ENCODE measurements at places on chromosomes 3 and 15.

DNA sequence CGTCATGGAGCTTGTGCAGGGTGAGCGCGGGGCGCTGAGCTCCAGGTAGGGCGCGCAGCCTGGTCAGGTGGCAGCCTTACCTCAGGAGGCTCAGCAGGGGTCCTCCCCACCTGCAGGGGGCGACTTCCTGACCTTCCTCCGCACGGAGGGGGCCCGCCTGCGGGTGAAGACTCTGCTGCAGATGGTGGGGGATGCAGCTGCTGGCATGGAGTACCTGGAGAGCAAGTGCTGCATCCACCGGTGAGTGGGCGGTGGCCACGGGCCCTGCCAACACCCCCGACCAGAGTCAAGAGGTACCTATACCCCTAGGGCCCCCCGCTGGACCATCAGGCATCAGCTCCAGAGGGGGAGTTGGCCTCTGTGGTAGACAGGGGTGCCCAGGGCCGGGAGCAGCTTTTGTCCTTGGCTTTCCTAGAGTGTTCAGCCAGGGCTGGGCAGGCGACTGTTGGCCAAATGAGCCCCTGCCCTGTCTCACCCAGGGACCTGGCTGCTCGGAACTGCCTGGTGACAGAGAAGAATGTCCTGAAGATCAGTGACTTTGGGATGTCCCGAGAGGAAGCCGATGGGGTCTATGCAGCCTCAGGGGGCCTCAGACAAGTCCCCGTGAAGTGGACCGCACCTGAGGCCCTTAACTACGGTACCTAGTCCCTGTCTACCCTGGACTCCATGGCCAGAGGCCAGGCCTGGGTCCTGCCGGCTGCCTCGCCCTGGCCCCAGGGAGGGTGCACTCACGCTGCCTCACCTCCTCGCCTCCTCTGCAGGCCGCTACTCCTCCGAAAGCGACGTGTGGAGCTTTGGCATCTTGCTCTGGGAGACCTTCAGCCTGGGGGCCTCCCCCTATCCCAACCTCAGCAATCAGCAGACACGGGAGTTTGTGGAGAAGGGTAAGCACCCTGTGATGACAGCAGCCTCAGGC, 9.1 kb downstream of the FES start:
- peak; percentile 83 for DNase-seq

DNA sequence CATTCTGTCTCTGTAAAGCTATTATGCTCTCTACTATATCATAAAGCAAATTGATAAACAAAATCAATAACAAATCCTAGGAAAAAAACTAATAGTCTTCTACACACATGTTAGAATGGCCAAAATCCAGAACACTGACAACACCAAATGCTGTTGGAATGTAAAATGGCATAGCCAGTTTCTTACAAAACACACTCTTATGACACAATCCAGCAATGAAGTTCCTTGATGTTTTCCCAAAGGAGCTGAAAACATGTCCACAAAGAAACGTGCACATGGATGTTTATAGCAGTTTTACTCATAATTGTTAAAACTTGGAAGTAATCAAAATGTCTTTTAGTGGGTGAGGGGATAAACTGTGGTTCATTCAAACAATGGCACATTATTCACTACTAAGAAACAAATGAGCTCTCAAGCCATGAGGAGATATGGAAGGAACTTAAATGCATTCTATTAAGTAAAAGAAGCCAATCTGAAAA, 32.7 kb downstream of the CADM2 start:
- no peak for DNase-seq

- no peak for DNase-seq
Observed at GRCh38 chr3:17478673-17479072, 263.8 kb downstream of the TBC1D5 start.

DNA sequence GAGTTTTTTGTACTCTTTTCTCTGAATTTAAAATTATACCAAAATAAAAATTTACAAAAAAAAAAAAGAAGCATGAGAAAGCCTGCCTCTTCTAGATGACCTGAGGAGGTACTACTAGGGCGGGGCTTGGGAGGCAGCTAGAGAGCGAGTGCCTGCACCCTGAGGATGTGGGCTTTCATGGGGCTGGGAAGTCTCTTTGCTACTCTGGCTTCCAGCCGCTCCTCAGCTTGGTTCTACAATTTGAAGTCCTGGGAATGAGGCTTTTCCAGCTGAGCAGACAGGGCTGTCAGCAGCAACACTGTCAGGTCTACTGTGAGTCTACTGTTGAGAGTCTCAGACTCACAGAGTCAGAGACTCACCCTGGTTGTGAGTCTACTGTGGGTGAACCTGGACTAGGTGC, 8.2 kb upstream of the PSTPIP1 start:
- no peak for DNase-seq

DNA sequence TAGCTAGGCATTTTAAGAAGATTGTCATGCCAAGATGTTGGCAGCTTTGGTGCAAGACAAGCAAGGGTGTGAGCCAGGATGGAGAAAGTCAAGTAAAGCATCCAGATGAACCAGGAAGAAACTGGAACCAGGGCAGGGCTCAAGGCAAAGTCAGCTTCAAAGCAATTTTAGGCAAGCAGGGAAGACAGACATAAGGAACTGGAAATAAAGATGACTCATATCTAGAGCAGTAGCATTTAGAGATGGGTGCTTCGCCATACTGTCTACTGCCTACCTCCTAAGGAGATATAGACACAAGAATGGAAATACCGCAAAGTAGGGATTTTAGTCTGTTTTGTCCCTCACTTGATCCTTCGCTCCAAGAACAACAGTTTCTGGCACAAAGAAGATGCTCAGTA, 59.9 kb downstream of the RYR3 start:
- no peak for DNase-seq

- DNase-seq: peak; percentile 65
Observed at GRCh38 chr3:46705022-46705530, 3.9 kb downstream of the TMIE start.

GRCh38 chr3:46318207-46318927, 35.5 kb upstream of the CCR2 start:
- no peak for DNase-seq

DNA sequence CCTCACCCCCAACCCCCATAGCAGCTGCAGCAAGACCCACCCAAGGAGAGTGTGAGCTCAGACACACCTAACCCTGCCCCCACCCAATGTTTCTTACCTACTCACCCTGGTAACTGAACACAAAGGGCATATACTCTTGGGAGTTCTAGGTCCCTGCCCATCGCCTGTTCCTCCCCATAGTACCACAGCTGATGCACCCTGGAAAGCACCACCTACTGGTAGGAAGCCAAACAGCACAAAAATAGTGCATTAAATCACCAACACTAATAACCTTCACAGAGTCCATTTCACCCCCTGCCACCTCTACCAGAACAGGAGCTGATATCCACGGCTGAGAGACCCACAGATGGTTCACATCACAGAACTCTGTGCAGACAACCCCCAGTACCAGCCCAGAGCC, 245.2 kb downstream of the EFHB start:
- peak; percentile 29 for DNase-seq
